ENCODE measurements at places on chromosomes 1 and 21. TPM values are rescaled to one million over a fixed set of nuclear protein-coding genes. Genes with fewer than 3 reads are reported as not detected.

DNA sequence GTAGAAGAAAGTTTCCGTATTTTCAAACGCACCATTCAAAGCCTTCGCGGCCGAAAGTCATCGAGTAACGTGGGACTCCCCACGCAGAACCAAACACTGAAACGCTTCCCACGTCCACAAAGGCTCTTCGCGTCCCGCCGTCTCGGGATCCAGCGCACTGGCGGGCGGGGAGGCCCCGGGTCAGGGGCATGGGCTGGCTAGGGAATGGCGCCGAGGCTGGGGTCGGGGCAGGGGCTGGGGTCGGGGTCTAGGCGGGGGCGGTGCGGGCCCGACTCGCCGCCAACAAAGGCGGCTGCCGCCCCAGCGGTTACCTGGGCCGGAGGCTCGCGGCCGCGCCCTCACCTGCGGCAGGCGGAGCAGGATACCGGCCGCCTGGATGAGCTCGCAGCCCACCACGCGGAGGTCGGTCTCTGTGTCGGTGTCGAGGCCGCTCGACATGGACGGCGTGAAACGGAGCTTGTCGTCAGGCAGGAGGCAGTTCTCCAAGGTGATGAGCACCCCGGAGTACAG lies 403 bp downstream of the CCNL2 start:
- peaks cover 2% of the 10 kb centered on the region for H3K36me3 ChIP-seq
- peak overlapping the region; percentile 94 for H3K4me3 ChIP-seq
- no peak for DNase-seq
- H3K27ac ChIP-seq = peak overlapping the region; percentile 76
- H3K27me3 ChIP-seq = no peaks in the 10 kb centered on the region

- no peaks in the 10 kb centered on the region for H3K27me3 ChIP-seq
- no peak overlapping the region for H3K27ac ChIP-seq
- H3K4me1 ChIP-seq = no peaks in the 10 kb centered on the region
- H3K4me3 ChIP-seq = no peak overlapping the region
- DNase-seq = no peak
Observed at GRCh38 chr1:38613996-38614395, 245.6 kb downstream of the RRAGC start.

GRCh38 chr1:51433269-51433971 lies 85.6 kb downstream of the EPS15 start:
- H3K36me3 ChIP-seq = no peaks in the 10 kb centered on the region
- no peak overlapping the region for H3K27ac ChIP-seq
- no peaks in the 10 kb centered on the region for H3K4me1 ChIP-seq

GRCh38 chr1:63023171-63023570 lies 239.2 kb downstream of the ATG4C start:
- no peak for DNase-seq
- no peak overlapping the region for H3K27ac ChIP-seq
- no peaks in the 10 kb centered on the region for H3K4me1 ChIP-seq
- no peaks in the 10 kb centered on the region for H3K36me3 ChIP-seq

GRCh38 chr1:37148663-37149062 lies 114.3 kb upstream of the GRIK3 start:
- H3K27me3 ChIP-seq = no peaks in the 10 kb centered on the region
- H3K4me1 ChIP-seq = no peaks in the 10 kb centered on the region
- H3K4me3 ChIP-seq = no peak overlapping the region
- no peak overlapping the region for H3K27ac ChIP-seq
- no peak for DNase-seq

GRCh38 chr1:228294717-228295116 lies 86.9 kb downstream of the OBSCN start:
- H3K4me1 ChIP-seq = no peaks in the 10 kb centered on the region
- no peaks in the 10 kb centered on the region for H3K36me3 ChIP-seq
- H3K4me3 ChIP-seq = no peak overlapping the region
- no peak for DNase-seq
- H3K27ac ChIP-seq = no peak overlapping the region

- H3K4me1 ChIP-seq = no peaks in the 10 kb centered on the region
- no peak overlapping the region for H3K27ac ChIP-seq
- no peak for DNase-seq
- H3K36me3 ChIP-seq = no peaks in the 10 kb centered on the region
- no peaks in the 10 kb centered on the region for H3K27me3 ChIP-seq
- H3K4me3 ChIP-seq = no peak overlapping the region
Observed at GRCh38 chr1:234072793-234073192, 168.3 kb downstream of the SLC35F3 start.

GRCh38 chr1:17768651-17769241 lies 13.6 kb downstream of the ACTL8 start:
- no peak overlapping the region for H3K4me3 ChIP-seq
- H3K27me3 ChIP-seq = no peaks in the 10 kb centered on the region
- DNase-seq = no peak
- no peaks in the 10 kb centered on the region for H3K4me1 ChIP-seq

DNA sequence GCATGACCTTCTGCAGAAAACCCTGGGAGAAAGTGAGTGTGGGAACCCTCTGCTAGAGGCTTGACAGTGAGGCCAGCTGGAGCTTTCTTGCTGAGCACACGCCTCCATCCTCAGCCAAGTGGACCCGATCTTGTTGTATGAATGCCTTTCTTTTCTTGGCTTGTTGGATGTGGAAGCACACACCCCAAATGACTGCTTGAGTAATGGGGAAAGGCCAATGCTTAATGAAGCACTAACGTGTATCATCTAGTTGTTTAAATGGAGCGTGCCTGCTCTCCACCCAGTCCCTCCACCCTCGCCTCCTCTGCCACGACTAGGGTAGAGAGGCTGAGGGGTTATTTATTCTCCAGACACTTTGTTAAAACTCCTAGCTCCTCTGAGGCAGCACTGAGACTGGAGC lies 54.3 kb upstream of the IKBKE start:
- H3K27ac ChIP-seq = no peak overlapping the region
- no peak overlapping the region for H3K4me3 ChIP-seq
- H3K27me3 ChIP-seq = no peaks in the 10 kb centered on the region
- H3K4me1 ChIP-seq = peaks cover 5% of the 10 kb centered on the region
- no peak for DNase-seq

GRCh38 chr1:178537382-178538090 lies 24.6 kb downstream of the TEX35 start:
- no peaks in the 10 kb centered on the region for H3K27me3 ChIP-seq
- H3K4me3 ChIP-seq = peak overlapping the region; percentile 2
- H3K36me3 ChIP-seq = no peaks in the 10 kb centered on the region
- peak; percentile 92 for DNase-seq
- H3K27ac ChIP-seq = peak overlapping the region; percentile 60
- H3K4me1 ChIP-seq = peaks cover 39% of the 10 kb centered on the region

GRCh38 chr1:34984435-34984792 lies 733 bp downstream of the TMEM35B start:
- no peaks in the 10 kb centered on the region for H3K27me3 ChIP-seq
- H3K4me3 ChIP-seq = peak overlapping the region; percentile 65
- DNase-seq = peak; percentile 1
- H3K27ac ChIP-seq = peak overlapping the region; percentile 63

DNA sequence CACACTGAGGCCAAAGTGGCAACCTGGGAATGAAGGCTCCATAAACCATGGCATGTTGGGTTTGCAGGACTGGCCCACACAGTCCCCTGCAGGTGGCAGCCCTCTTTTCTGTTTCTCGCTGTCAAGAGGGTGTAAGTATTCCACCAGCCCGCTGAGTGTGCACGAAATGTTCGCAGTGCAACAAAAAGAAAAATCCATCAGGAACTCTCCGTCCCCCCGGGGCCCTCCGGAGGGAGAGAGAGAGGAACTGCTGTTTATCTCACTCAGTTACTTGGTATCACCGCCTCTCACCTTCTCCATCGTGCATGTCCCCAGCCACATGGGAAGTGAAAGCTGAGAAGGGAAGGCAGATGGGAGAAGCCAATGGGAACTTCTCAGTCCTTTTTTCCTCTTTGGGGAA lies 38.3 kb downstream of the NCF2 start:
- H3K4me3 ChIP-seq = no peak overlapping the region
- H3K27ac ChIP-seq = no peak overlapping the region
- DNase-seq = no peak
- no peaks in the 10 kb centered on the region for H3K4me1 ChIP-seq
- peaks cover 6% of the 10 kb centered on the region for H3K36me3 ChIP-seq
- no peaks in the 10 kb centered on the region for H3K27me3 ChIP-seq

DNA sequence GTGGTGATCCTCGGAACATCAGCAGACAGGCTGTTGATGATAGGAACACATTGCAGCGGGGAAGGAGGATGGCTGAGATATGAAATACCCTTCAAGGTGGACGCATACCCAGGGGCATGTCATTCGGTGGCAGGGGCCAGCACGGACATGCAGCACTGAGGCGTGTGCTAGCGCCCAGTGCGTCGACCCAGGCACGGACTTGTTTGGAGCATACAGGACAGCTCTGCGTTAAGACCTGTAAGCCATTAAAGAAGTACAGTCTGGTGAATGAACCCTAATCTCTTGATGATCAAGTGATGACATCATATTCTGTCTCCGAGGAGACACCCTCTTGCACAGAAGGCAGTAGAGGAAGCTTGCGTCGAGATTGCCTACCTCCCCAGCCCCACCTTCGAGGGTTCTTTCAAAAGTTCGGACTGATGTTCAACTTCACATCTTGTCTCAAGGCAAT lies 63.6 kb upstream of the KIF26B start:
- peaks cover 5% of the 10 kb centered on the region for H3K4me1 ChIP-seq
- no peak for DNase-seq
- no peak overlapping the region for H3K27ac ChIP-seq
- H3K27me3 ChIP-seq = no peaks in the 10 kb centered on the region

DNA sequence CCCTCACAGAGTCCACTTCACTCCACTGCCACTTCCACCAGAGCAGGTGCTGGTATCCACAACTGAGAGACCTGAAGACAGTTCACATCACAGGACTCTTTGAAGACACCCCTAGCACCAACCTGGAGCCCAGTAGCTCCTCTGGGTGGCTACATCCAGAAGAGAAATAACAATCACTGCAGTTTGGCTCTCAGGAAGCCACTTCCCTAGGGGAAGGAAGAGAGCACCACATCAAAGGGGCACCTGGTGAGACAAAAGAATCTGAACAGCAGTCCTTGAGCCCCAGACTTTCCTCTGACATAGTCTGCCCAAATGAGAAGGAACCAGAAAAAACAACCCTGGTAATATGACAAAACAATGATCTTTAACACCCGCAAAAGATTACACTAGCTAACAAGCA lies 113.2 kb downstream of the TENT5C start:
- no peak for DNase-seq
- no peaks in the 10 kb centered on the region for H3K27me3 ChIP-seq
- no peak overlapping the region for H3K4me3 ChIP-seq

DNA sequence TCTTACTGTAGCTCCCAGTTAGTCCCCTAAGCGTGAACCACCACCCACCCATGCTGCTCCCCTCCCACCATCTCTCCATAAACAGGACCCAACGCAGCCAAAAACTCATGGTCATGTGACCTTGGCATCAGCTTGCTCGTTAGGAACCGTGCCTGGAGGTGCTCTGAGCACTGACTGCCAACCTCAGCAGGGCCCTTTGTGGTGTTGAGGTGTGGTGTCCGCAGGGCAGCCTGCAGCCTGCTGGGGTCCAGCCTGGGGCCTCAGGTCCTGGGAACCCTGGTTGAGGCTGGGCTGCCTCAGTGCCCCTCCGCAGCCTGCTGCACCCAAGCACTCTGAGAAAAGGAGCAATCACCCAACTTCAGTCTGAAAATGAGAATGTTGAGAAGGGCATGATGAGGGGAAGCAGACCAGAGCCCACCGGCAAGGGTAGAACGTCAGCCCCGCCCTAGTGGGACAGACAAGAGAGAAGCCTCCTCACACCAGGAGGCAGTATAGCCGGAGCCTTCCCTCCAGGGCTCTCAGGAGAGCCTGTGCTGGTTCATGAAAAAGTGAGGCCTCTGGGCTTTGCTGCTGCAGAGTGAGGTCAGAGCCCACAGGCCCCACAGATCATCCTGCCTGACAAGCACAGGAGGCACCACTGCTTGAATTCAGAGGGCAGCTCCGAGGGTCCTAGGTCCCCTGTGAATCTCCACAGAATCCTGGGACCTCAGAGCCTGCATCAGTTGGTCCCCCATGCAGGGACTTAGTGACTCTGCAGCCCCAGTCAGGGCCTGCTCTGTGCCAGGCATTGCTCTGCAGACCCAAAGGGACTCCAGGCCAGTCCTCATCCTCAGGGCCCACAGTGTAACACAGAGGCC lies 4.9 kb upstream of the COL6A2 start:
- H3K36me3 ChIP-seq = no peaks in the 10 kb centered on the region
- H3K27ac ChIP-seq = no peak overlapping the region
- no peak for DNase-seq
- H3K4me1 ChIP-seq = no peaks in the 10 kb centered on the region
- H3K27me3 ChIP-seq = no peaks in the 10 kb centered on the region

GRCh38 chr1:100164216-100164615 lies 13.8 kb downstream of the LRRC39 start:
- no peaks in the 10 kb centered on the region for H3K27me3 ChIP-seq
- H3K36me3 ChIP-seq = no peaks in the 10 kb centered on the region
- DNase-seq = no peak
- H3K4me1 ChIP-seq = no peaks in the 10 kb centered on the region

DNA sequence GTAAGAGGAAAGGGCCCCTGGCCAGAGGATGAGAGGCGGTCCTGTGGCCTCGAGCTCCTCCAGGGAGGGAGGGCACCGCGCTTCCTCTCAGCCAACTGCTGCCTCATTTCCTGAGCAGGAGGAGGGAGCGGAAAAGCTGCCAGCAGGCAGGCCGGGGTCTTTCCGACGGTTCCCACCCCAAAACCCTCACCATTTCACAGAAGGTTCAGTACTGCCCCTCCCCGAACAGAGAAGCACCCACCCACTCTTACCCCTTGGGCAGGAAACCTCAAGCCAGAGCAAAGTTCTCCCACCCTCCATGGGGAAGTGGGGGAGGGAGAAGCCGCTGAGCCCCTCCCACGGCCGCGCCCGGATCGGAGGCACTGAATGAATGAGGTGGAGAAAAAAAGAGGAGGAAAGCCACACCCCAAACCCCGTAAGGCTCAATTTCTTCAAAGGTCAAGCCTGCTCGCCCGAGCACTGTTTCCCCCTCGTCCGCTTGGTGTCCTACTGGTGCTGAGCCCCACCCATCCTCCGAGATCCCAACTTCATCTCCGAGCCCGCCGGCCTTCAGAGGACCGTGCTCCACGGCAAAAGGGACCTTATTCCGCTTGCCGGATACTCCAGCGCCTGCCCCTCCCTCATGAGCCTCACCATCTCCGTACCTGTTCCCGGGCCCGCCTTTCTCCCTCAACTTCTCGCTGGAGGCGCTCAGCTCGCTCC lies 9.4 kb downstream of the TPM3 start:
- H3K27ac ChIP-seq = peak overlapping the region; percentile 96
- DNase-seq = peak; percentile 76
- H3K4me1 ChIP-seq = peaks cover 59% of the 10 kb centered on the region
- peak overlapping the region; percentile 70 for H3K4me3 ChIP-seq
- H3K27me3 ChIP-seq = no peaks in the 10 kb centered on the region

- peaks cover 15% of the 10 kb centered on the region for H3K4me1 ChIP-seq
- H3K27ac ChIP-seq = peak overlapping the region; percentile 91
- H3K36me3 ChIP-seq = no peaks in the 10 kb centered on the region
- peak overlapping the region; percentile 74 for H3K4me3 ChIP-seq
Observed at GRCh38 chr1:85202092-85202863, 1.5 kb upstream of the SYDE2 start.

Gene CFHR4
- not detected for total RNA-seq

Gene TPTE
- total RNA-seq = not detected

Gene DNAJC28
- 2.7 TPM for total RNA-seq

Gene BCAN
- not detected for total RNA-seq

Gene PTPN14
- total RNA-seq = 103 TPM

Gene NLRP3
- total RNA-seq = not detected

Gene CRYBG2
- total RNA-seq = 63.3 TPM

Gene RNU1-4
- total RNA-seq = 1,638 TPM

Gene RCAN3
- total RNA-seq = 9.9 TPM

Gene KCTD3
- total RNA-seq = 50.7 TPM

Gene ARTN
- total RNA-seq = not detected

Gene GUCA2B
- total RNA-seq = not detected
